ENCODE measurements at places on chromosomes 4 and X. TPM values are rescaled to one million over a fixed set of nuclear protein-coding genes. Genes with fewer than 3 reads are reported as not detected.

DNA sequence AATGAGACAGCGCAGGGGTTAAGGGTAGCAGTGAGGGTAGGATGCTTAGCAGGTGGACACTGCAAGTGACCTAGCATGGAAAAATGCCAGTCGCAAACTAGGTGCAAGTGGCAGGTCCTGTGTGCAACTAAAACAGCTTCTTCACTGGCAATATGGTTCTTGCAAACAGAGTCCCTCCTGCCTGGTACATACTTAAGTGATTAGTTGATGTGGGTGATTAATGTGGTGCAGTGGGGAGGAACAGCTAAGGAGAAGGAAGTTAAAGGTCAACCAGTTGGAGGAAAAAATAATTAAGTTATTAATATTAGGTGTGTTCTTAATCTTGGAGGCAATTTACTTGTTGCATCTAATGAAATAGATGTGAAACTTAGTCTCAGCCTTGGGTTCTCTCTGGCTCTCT lies 121.6 kb upstream of the IGFBP7 start:
- H3K27ac ChIP-seq = no peak overlapping the region
- H3K27me3 ChIP-seq = no peaks in the 10 kb centered on the region
- H3K36me3 ChIP-seq = no peaks in the 10 kb centered on the region
- no peak overlapping the region for H3K4me3 ChIP-seq

GRCh38 chr4:113638562-113638832 lies 123.0 kb downstream of the CAMK2D start:
- no peak overlapping the region for H3K4me3 ChIP-seq
- H3K36me3 ChIP-seq = peaks cover 4% of the 10 kb centered on the region
- peak overlapping the region; percentile 46 for H3K27ac ChIP-seq
- DNase-seq = no peak

Gene RAB39B
- 4.0 TPM for total RNA-seq

DNA sequence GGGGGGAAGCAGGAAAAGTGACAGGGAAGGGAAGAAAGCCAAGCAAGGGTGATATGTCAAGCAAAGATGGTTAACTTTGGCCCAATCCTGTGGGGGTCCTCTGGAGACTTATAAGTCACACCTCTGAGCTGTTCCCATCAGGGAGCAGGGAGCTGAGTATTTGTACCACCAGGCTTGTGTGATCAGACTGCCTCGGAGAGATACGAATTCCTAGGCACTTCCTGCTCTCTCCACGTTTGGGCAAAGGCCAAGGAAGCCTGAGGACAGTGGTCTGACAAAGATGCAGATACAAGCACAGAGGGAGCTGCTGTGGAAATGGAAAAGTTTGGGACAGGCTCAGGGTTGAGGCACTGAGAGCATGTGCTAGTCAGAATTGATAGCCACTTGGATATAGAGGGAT lies 10.4 kb upstream of the PPP3CA start:
- no peak overlapping the region for H3K4me3 ChIP-seq
- DNase-seq = no peak
- H3K27ac ChIP-seq = no peak overlapping the region
- H3K4me1 ChIP-seq = peaks cover 16% of the 10 kb centered on the region
- H3K27me3 ChIP-seq = no peaks in the 10 kb centered on the region
- no peaks in the 10 kb centered on the region for H3K36me3 ChIP-seq

- H3K27ac ChIP-seq = no peak overlapping the region
- H3K4me1 ChIP-seq = no peaks in the 10 kb centered on the region
- H3K4me3 ChIP-seq = no peak overlapping the region
- H3K36me3 ChIP-seq = no peaks in the 10 kb centered on the region
- H3K27me3 ChIP-seq = no peaks in the 10 kb centered on the region
These were observed 125.5 kb upstream of the ARMCX2 start for GRCh38 chrX:101785142-101785541.

- no peaks in the 10 kb centered on the region for H3K36me3 ChIP-seq
- H3K4me3 ChIP-seq = no peak overlapping the region
- H3K4me1 ChIP-seq = peaks cover 7% of the 10 kb centered on the region
- H3K27me3 ChIP-seq = peaks cover 37% of the 10 kb centered on the region
These were observed 21.8 kb downstream of the SHOX start for GRCh38 chrX:652341-652741.

Gene PRR27
- not detected for total RNA-seq

Gene TIGD4
- total RNA-seq = 1.8 TPM

DNA sequence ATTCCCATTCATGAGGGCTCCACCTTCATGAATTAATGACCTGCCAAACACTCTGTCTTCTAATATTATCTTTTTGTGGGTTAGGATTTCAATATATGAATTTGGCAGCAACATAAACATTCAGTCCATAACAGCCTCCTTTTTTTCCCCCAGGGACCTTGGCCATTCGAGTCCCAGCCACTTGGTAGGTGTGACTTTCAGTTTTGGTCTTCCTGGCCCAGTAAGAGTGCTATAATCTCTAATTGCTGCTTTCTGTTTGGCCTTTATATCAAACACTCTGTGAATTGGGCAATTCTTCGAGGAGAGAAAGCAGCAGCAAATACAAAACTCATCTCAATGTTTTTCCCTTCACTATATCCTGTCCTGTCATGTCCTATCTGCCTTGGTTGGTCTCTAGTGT lies 12.4 kb upstream of the RADX start:
- H3K4me3 ChIP-seq = no peak overlapping the region
- no peaks in the 10 kb centered on the region for H3K4me1 ChIP-seq
- DNase-seq = no peak
- no peaks in the 10 kb centered on the region for H3K27me3 ChIP-seq

- no peaks in the 10 kb centered on the region for H3K27me3 ChIP-seq
- H3K4me1 ChIP-seq = peaks cover 34% of the 10 kb centered on the region
- H3K4me3 ChIP-seq = peak overlapping the region; percentile 49
- H3K36me3 ChIP-seq = peaks cover 21% of the 10 kb centered on the region
These were observed 12.5 kb downstream of the RELL1 start for GRCh38 chr4:37673538-37674192.

- no peak overlapping the region for H3K4me3 ChIP-seq
- no peaks in the 10 kb centered on the region for H3K27me3 ChIP-seq
- DNase-seq = no peak
These were observed 105.9 kb upstream of the HPGD start for GRCh38 chr4:174628191-174628590.

Gene CNKSR2
- total RNA-seq = 13.5 TPM

Gene PDCL2
- total RNA-seq = not detected

Gene GAB3
- total RNA-seq = 0.19 TPM

Gene HTN3
- not detected for total RNA-seq

DNA sequence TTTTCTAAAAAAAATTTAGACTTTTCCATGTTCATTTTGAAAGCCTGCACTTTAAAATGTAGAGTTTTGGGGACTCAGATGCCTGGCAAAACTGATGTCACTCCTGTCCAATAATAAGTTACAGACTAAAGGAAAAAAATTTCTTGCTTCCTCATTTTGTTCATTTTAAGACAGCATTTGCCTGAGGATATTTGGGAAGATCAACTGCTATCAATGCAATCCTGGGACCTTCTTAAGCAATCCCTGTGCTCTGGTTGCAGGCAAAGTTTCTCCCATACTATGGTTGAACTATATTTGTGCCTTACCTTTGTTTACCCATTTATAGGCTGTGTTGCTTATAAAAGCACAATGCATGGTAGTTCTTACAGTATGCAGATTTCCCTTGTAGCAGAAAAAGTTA lies 280.4 kb downstream of the CFAP47 start:
- no peak overlapping the region for H3K27ac ChIP-seq
- no peaks in the 10 kb centered on the region for H3K27me3 ChIP-seq
- H3K4me1 ChIP-seq = no peaks in the 10 kb centered on the region
- H3K36me3 ChIP-seq = no peaks in the 10 kb centered on the region
- no peak overlapping the region for H3K4me3 ChIP-seq

GRCh38 chr4:37976991-37977470 lies 16.8 kb downstream of the PTTG2 start:
- H3K36me3 ChIP-seq = no peaks in the 10 kb centered on the region
- peaks cover 26% of the 10 kb centered on the region for H3K4me1 ChIP-seq

Gene FAM53A
- total RNA-seq = 0.90 TPM

DNA sequence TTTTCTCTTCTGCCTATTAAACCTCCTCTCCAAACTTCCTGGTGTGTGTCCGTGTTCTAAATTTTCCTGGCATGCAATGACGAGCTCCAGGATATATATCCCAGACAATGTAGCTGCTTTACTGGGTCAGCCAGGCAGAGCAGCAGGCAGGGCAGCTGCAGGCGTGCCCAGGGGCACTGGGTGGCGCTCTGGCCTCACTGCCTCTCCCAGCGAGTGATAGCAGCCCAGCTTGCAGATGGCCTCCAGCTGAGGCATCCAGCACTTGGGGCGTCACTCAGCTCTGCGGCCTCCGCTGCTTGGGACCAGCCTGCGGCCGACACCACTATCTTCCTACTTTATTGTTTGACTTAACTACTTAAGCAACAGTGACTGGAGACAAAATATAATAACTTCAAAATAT lies 23.0 kb upstream of the UBA6 start:
- H3K27ac ChIP-seq = no peak overlapping the region
- no peak overlapping the region for H3K4me3 ChIP-seq
- peaks cover 4% of the 10 kb centered on the region for H3K4me1 ChIP-seq
- H3K27me3 ChIP-seq = no peaks in the 10 kb centered on the region
- no peak for DNase-seq

GRCh38 chr4:176879380-176880116 lies 86.8 kb upstream of the VEGFC start:
- H3K4me1 ChIP-seq = peaks cover 5% of the 10 kb centered on the region
- H3K4me3 ChIP-seq = no peak overlapping the region
- no peaks in the 10 kb centered on the region for H3K27me3 ChIP-seq
- H3K36me3 ChIP-seq = no peaks in the 10 kb centered on the region
- DNase-seq = no peak

DNA sequence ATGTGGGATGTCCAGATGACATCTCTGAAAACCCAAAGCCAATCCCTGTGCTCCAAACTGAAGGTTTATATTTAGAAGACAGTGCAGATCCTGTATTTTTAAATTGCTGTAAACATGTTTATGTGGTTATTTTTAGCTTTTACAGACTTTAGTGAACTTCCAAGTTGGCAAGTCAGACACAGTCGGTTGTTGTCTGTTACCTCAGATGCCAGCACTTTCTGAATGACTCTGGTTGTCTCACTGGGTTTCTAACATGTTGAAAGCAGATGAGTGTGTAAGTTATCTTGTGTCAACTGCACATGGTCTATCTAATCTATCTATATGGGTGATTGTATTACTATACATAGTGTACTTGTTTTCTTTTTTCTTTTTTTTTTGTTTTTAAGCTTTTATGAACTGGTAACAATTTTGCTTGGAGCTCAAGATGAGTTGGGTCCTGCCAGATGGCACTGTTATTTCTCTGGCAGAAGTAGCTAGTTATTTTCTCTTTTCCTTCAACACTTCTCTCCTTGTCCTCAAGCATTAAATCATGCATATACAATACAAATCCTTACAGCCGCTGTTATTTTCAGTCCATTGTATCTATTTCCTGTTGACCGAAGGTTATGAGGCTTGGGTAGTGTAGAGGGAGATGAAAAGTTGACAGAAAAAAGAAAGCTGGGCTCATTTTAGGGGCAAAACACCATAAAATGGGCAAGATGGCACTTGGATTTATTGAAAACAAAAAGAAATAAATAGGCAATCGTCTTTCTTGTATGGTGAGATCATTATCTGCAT lies 66.3 kb downstream of the GAB1 start:
- H3K27ac ChIP-seq = no peak overlapping the region
- DNase-seq = no peak
- no peak overlapping the region for H3K4me3 ChIP-seq

DNA sequence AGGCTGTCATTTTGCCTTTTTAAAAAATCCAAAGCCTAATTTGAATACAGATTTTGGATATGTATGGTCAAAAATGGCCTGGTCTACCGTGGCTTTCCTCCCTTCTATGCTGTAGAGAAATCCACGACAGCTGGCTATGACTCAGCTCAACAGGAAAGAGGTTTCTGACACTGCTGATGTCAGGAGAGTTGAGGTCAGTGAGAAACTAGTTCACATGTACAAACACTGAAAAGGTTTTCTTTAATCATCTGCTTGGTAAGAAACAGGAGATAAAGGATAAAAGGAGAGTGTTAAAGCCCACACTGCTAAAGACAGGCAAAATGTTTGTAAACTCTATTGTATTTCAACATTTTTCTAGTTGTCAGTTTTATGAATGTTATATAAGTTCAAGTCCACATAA lies 113.9 kb downstream of the NYX start:
- H3K27ac ChIP-seq = peak overlapping the region; percentile 71
- H3K4me1 ChIP-seq = peaks cover 13% of the 10 kb centered on the region
- no peak overlapping the region for H3K4me3 ChIP-seq
- DNase-seq = no peak
- H3K36me3 ChIP-seq = peaks cover 8% of the 10 kb centered on the region

Gene RASL11B
- total RNA-seq = 2.7 TPM

DNA sequence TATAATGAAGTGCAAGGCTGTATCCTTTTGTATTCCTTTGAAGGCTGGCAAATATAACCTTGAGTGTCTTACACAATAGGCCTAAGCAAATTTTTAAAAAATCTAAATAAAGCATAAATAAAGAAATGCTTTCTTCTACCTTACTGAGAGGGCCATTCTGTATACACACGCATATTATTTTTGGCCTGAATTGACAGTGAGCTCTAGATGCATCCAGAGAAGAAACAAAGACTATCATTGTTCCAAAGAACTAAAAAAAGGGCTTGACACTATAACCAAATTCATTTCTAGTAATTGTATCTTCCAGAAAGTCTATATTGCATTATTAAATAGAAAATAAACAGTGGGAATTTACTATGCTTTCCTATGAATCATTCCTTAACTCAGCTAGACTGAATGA lies 100.2 kb downstream of the MAGEB17 start:
- DNase-seq = no peak
- H3K27ac ChIP-seq = no peak overlapping the region
- H3K27me3 ChIP-seq = no peaks in the 10 kb centered on the region

Gene UGT2A3
- 2.5 TPM for total RNA-seq

GRCh38 chr4:148874331-148874730 lies 432.1 kb upstream of the NR3C2 start:
- H3K4me1 ChIP-seq = no peaks in the 10 kb centered on the region
- no peak for DNase-seq
- H3K4me3 ChIP-seq = no peak overlapping the region
- no peaks in the 10 kb centered on the region for H3K36me3 ChIP-seq
- H3K27ac ChIP-seq = no peak overlapping the region

Gene AVPR2
- total RNA-seq = not detected

DNA sequence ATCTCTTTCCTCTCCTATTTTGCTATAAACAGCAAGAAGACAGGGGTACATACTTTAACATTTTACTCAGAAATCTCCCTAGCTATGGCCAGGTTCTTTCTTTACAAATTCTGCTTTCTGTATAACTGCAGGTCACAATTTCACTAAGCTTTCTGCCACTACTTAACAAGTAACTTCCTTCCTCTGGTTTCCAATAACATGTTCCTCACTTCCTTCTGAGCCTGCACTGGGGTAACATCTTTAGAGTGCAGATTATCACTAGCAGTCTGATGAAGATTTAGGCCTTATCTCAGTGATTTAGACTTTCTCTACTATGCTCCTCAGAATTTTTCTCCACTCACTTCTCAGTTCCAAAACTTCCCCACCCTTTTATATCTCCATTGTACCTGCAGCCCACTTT lies 1930.5 kb upstream of the AGA start:
- no peak overlapping the region for H3K27ac ChIP-seq
- H3K4me3 ChIP-seq = no peak overlapping the region
- H3K27me3 ChIP-seq = no peaks in the 10 kb centered on the region
- no peaks in the 10 kb centered on the region for H3K4me1 ChIP-seq
- no peaks in the 10 kb centered on the region for H3K36me3 ChIP-seq

Data from type B pancreatic cell (in vitro differentiated cells).